ENCODE measurements at places on chromosomes 5 and 9. TPM values are rescaled to one million over a fixed set of nuclear protein-coding genes. Genes with fewer than 3 reads are reported as not detected.

DNA sequence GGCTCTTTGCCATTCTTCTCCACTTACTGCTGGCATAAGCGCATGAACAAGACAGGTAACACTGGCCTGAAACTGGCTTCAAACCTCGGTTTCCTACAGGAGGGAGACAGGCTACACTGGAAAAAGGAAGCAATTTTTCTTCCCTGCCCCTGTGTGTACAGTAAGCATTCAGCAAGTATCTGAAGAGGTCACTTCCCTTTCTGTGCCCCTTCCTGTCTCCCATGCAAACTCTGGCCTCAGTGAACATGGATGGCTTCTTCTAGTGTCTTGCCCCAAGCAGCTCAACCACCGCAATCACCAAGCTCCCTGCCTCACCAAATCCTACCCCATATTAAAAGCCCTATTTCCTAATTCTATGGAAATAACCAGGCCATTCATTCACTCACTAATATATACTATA lies 42.4 kb downstream of the SERINC5 start:
- DNase-seq = no peak

GRCh38 chr9:79574781-79575180 lies 3.0 kb downstream of the TLE4 start:
- DNase-seq = no peak

DNA sequence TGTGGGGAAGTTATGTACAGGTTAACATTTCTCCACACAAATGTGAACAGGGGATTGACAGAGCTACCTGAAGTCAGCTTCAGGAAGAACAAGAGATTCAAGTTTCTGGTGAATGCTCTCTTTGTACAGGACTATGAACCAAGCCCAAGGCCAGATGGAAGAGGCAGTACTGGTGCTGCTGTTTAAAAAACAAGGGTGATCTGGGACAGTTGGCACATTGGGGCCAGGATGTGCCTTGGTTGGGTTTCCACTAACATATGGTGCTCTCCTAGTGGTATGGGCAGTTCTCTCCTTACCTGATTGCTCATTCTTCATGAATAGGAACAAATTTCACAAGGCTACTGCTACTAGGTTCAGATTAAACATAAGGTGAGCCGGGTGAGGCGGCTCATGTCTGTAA lies 40.0 kb downstream of the MTMR12 start:
- DNase-seq = no peak

SLC6A3 gene
- polyA plus RNA-seq = 0.31 TPM

KIF24 gene
- polyA plus RNA-seq = 6.4 TPM

FRRS1L gene
- polyA plus RNA-seq = 3.1 TPM

CAAP1 gene
- 39.3 TPM for polyA plus RNA-seq
